ENCODE measurements at places on chromosomes 16 and 17. TPM values are rescaled to one million over a fixed set of nuclear protein-coding genes. Genes with fewer than 3 reads are reported as not detected.

DNA sequence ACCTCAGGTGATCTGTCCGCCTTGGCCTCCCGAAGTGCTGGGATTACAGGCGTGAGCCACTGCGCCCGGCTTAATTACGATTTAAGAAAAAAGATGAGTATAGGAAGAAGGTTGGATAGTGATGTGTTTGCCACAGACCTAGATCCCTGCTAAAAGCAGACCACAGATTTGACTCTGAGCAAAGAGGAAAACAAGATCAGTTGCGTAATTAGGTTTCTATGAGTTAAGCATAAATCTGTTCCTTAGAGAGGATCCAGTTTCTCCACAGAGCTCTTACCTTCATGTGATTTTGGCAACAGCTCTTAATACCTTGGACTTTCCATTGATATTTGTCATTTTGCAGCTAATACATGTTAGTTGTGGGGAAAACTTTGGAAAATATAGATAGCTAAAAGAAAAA, 31.1 kb downstream of the CDH1 start:
- DNase-seq = no peak

DNA sequence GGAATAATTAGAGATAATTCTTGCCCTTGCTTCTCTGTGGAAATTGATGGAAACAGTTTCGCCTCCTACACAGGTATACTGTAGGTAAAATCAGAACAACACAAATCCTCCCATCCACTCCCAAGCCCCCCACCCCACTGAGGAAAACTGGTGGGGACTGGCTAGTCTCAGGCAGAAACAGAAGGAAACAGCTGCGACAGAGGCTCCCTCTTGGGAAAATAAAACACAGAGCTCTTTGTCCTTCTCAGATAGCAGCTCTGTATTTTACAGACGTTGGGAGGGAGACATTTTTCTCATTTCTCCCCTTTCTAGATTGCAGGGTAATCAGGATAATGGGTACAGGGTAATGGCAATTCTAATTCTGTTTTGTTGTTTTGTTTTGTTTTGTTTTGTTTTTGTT, 1.1 kb downstream of the SLFN13 start:
- DNase-seq = no peak

NEK8 gene
- total RNA-seq = 16.8 TPM

CD2BP2 gene
- total RNA-seq = 76.9 TPM

- DNase-seq = no peak
These were observed 20.6 kb downstream of the MPRIP start for GRCh38 chr17:17062866-17063265.

DNA sequence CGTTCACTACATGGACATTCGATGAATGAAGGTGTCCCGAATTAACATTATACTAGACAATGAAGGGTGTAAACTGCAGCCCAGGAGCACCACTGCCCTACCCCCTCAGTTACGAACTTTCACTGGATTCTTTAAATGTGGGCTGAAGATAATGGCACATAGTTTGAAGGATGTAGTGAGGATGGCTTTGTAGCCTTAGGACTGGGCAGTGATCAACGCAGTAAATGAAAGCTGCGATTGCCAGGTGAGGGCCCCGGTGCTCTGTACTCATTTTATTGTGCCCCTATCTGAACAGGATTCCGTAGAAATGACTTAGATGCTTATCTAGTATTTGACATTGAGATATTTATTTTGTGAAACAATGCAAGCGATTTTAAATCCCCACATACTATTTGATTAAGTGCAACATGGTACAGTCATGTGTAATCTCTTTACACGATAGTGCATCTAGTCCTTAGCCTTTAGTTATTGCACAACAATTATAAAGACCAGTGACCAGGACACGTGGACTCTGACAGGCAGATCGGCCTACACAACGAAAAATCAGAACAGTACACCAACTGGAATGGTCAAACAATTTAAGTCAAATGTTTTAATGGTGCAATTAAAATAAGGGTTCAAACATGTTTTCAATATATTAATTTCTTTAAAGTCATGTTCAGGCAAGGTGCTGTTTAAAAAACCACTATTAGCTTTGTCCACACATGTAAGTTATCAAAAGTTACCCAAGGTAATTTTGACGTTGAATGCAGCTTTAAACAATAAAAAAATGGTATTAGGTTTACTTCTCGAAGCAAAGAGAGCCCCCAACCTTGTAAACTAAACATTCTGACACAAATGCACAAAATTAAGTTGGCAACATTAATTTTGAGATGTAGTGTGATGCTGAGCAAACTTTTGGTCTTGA, 17.4 kb upstream of the ERN1 start:
- no peak for DNase-seq

DNA sequence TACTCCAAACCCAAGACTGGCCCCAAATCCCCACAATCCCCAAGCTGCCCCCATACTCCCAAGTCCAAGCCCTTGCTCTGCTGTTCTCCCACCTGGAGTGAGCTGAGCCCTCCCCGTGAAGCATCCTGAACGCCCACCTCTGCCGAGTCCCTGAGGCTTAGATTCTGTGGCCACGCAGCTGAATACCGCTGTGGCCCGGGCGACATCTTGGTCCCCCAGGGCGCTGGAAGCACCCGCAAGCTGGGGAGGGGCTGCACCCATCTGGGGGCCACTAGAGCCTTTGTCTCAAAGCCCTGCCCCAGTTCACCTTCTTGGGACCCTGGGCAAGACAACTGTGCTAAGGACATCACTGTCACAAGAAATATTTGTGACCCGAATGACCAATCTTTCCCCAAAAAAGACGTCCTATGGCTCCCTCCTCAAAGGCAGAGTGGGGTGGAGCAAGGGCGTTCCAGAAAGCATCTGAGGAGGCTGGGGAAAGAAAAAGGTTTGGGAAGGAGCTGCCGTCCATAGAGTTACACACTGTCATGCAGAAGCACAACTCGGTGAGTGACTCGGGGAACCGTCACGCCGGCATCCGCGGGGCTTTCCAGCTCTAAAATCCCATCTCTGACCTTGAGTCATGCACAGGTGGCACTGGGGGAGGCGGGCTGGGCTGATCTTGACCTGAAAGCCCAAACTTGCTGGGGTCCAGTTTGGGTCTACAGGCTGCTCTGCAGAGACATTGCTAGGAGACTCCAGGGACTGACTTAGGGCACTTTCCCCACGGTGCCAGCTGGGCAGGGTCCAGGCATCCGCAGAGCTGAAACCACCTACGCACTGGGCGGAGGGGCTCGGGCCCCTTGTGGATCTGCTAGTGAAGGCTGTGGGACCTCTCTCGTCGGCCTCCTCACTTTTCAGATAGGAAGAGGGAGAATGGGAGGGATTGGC, 6.6 kb downstream of the PTX4 start:
- DNase-seq = no peak

PRKCB gene
- total RNA-seq = 0.27 TPM

TP53TG3D gene
- total RNA-seq = not detected

DNA sequence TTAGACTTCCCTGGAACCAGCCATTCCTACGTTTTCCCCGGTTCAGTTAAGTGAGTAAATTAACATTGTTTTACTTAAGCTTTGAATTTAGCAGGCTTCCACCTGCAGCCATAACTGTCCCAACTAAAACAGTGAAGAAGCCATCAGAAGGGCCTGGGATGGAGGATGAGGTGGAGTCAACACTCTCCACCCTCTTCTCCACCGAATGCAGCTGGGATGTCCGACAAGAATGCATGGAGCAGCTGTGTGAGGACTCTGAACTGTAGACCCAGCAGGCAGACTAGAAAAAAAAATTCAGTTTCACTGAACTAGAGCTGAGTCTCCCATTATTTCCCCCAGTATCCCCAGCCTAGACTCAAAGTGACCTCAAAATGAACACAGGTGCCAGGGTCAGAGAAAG, 114.8 kb downstream of the C16orf95 start:
- no peak for DNase-seq

- no peak for DNase-seq
These were observed 80.9 kb upstream of the NLRP1 start for GRCh38 chr17:5665164-5665563.

ABR gene
- 64.6 TPM for total RNA-seq

DNA sequence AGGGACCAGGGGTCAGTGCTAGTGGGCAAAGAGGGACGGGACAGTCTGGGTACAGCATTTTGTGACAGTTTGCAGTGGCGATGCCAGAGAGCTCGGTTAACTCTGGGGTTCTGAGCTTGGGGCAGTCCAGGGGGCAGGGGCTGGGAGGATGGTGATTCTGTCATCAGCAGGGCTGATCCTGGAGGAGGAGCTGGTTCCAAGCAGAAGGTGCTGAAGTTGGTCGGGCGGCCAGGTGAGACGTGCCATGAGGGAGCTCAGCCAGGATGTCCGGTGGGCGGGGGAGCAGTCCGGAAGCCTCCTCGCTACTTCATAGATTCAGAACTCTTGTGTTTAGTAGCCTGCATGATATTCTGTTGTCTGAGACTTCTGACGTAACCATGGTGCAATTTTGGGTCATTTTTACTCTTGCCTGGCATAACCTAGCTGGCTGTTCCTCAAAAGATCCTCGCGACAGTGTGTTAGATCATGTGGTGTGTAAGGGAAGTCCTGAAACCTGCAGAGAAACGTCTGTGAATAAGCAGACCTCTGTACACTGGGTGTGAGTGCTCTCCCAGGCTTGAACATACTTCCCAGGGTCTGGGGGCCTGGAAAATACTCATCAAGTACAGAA, 122.0 kb downstream of the CLEC16A start:
- no peak for DNase-seq
